ENCODE measurements at places on chromosomes 11 and 22.

- no peak for DNase-seq
Measured at GRCh38 chr11:67355794-67356386, 2.5 kb upstream of the POLD4 start.

DNA sequence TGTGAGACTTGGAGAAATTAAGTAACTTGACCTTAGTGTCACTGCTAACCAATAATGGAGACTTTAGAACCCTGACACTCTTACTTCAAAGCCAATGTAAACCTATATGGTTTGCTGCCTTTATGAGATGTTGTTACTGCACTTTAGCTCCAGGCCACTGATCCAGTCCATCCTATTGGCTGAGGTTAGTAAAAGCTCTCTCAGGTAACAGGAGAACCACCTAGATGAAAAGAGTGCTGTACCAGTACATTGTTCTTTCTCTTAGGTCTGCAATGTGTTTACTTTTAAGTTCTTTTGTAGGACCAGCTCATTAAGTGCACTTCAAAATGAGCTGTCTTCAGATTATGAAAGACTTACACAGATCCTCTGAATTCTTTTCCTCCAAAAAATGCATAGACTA lies 994.0 kb upstream of the FAT3 start:
- DNase-seq = no peak

DNA sequence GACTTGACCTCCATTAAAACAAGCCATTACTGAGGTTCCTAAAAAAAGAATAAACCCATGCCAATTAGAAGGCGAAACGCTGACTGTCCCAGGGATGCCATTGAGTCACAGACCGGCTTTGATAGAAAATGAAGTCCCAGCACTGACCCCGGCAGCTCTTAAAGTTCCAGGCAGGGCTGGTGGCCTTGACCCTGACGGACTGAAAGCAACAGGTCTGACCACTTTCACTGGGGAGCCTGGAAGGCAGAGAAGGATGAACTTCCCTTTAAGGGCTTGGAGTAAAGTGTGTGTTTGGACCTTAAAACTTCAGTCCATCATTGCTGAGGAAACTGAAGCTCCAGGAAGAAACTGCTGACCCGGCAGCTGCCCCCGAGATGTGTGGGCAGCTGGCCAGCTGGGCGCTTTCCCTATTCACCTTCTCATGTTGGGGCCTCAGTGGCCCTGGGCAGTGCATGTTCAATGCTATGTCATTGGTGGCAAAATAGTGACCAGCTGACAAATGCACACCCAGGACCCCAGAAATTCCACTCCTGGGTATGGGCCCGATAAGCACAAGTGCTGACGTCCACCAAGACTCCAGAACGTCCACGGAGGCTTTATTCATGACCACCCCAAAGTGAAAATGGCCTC lies 18.9 kb upstream of the EFCAB6 start:
- no peak for DNase-seq

- DNase-seq = no peak
Measured at GRCh38 chr11:68959465-68960293, 21.1 kb downstream of the MRGPRD start.

- no peak for DNase-seq
Measured at GRCh38 chr11:123187248-123187647, 7.8 kb downstream of the CLMP start.

DNA sequence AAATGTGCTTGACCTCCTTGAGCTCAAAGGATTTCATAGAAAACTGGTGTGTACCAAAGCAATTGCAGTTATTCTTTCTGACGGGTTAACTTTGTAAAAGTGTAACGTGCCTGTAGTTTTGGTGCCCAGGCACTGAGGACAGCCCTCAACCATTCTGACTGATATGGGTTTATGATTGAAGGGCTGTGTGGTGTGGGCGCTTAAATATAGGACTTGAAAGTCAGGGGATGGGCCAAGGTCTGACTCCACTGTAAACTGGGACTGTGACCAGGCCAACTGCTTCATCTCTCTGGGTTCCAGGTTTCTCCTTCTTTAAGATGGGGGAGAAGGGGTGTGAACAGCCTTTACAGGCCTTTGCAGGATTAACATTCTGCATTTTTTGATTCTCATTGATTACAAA lies 191.1 kb upstream of the ARHGAP20 start:
- no peak for DNase-seq

- DNase-seq = peak; percentile 4
Measured at GRCh38 chr22:50190941-50191741, 5.4 kb downstream of the TRABD start.

GRCh38 chr22:37229805-37230672 lies 14.0 kb downstream of the RAC2 start:
- DNase-seq = peak; percentile 80

DNA sequence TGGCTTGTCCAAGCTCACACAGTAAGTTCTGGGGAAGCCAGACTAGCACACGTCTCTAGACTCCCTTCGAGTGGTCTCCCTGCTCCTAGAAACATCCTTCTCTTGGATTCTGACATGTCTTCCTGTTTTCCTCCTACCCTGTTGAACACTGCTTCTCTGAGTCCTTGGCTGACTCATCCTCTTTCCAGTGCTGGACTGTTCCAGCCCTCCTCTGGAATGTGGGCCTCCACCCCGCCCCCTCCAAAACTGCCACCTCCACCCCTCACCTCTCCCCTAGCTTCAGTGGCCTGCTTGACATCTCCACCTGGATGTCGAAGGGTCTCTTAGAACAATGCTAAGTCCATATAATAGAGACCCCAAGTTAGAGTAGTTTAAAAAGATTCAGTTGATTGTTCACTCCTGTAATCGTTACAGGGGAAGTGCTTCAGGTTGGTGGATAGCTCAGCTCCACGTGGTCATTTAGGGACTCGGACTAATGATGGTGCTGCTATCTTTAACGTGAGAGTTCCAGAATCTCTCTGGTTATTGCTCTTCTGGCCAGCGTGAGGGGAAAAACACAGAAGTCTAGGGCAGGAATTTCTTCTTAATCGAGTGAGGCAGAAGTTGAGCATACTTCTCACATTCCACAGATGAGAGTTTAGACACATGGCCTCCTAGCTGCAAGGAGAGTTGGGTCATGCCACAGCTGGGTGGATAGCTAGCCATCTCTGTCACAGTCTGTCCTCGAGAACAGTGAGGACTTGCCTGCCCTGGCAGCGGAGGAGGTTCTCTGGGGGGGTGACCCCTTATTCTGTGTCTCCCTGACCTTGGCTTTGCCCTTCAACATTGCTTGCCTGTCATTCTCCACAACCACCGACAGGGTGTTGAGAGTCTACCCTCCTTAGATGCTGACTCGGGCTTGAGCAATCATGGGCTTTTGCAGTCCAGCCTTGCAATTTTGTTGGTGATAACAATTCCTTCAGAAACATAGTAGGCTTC lies 4.7 kb upstream of the C11orf96 start:
- peak; percentile 31 for DNase-seq

DNA sequence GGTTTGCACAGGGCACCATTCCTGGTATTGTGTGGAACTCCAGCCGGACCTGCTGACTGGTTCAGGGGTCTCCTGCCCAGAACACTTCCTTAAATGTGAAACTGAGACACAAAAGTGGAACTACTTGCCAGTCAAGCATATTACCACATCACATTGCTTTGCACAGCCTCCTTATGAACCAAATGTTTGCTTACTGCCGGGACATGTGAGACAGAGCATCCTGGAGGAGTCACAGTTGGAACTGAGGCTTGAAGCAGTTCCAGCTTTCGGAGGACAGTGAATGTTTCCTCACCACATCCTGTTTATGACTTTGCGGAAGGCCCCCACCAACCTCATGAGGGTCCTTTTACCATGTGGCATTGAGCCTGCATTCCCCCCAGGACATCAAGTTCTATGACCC lies 105.8 kb upstream of the ARHGAP42 start:
- DNase-seq = no peak

- no peak for DNase-seq
Measured at GRCh38 chr11:102793677-102794290, 4.2 kb downstream of the MMP1 start.

- DNase-seq = no peak
Measured at GRCh38 chr22:28231441-28231840, 312.4 kb upstream of the PITPNB start.

- DNase-seq = no peak
Measured at GRCh38 chr11:62688491-62688890, 839 bp downstream of the LRRN4CL start.

- no peak for DNase-seq
Measured at GRCh38 chr11:66881451-66881835, 24.6 kb downstream of the LRFN4 start.

DNA sequence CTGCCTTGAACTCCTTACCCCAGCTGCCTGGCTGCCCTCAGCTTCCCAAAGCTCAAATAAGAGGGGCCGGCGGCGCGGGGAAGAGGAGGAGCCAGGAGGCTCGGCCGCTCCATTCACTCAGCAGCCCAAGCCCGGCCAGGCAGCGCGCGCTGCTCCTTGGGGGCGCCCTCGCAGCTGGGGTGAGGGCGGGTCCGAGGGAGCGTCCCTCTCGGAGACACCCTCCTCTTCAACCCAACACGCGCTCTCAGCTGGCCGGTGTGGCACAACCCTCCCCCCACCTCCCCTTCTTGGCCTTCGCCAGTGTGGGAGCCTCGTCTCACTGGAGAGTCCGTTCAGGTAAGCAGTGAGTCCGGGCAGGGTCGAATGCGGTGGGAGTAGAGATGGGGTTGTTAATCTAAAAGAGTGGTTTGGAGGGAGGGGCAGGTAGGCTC lies at the start of gene WT1:
Gene WT1 (minus strand): TSS at position 29 of the 431 bp plus-strand sequence.
- DNase-seq = peak; percentile 38

DNA sequence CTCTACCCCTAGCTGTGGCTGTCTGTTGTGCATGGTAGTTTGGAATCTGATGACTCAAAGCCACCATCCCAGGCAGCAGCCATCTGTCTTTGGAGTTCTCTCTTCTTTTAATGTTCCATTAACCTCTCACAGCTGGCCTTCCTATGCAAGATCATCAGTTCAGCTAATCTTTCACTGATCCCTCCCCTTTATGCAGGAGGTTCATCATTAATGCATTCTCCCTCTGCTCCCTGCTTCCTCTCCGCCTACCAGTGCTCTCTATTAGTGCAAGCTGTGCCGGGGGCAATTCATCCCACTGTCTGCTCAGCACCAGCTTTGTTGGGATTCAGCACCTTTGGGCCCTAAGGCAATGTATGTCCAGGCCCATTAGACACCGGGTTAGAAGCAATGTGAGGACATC lies 413.0 kb upstream of the LRRC4C start:
- DNase-seq = no peak

GRCh38 chr22:18057568-18058209 lies 20.1 kb upstream of the PEX26 start:
- DNase-seq = peak; percentile 87

- DNase-seq = no peak
Measured at GRCh38 chr11:23933721-23934120, 563.1 kb upstream of the LUZP2 start.

DNA sequence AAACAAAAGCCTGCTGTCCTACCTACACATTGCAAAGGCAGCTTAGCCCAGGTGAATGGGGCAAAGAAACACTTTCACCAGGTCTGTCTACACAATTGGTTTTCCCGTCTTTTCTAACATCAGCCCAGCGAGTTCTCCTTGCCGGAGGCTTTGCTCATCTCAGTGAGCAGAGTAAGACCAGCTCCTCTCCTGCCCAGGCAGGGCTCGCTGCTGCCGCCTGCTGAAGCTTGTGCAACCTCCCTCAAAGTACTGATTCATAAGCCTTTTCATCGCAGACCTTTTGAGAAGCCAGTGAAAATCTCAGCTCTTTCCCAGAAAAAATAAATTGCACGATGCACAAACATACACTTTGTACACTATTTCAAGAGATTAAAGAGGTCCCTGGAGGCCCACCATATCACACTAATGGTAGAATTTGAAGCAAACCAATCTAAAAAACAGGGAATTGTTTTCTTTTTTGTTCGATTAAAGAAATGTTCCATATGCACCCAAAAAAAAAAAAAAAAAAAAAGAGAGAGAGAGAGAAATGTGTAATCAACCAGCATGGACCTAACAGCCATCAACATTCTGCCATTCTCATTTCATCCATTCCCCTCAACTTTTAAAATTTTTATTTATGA lies 328.1 kb upstream of the MPPED2 start:
- DNase-seq = no peak

GRCh38 chr11:101254037-101254436 lies 124.4 kb upstream of the PGR start:
- DNase-seq = no peak

DNA sequence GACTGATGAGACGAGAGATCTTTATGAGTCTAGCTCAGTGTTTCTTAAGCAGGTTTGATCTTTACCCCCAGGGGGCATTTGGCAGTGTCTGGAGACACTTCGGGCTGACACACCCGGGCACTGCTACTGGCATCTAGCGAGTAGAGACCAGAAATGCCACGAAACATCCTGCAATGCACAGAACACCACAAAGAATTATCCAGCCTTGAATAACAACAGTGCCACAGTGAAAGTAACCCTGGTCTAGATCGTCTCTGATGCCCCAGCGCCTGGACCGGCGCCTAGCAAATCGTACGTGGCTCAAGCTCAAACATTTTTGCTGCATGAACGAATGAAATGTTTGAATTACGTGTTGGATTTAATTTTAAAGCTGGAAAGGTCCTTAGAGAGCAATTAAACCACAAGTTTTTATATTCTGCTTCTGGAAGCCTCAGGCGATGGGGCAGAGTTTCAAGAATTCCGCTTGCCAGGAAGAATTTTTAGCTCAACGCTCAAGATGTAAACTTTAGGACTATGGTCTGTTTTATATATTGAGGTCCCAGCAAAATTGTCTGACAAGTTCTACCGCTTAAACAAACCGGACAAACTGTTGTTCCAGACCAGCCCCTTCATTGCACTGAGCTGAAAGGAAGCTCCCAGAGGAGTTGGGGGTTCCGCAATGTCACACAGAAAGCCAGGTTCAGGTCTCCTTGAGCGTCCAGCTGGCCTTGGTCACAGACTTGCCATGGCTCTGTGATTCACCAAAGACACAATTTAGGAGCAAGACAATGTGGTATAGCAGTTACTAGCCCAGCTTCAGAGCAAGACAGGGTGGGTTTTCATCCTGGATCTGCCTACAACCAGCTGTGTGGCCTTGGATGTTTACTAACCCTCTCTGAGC lies 44.2 kb upstream of the SMTN start:
- peak; percentile 7 for DNase-seq

- no peak for DNase-seq
Measured at GRCh38 chr11:326592-326841, 5.9 kb upstream of the IFITM3 start.

- DNase-seq = no peak
Measured at GRCh38 chr11:90124371-90124770, 10.1 kb upstream of the NAALAD2 start.

GRCh38 chr11:86736291-86737143 lies 63.8 kb upstream of the PRSS23 start:
- DNase-seq = no peak

GRCh38 chr11:26839911-26840698 lies 118.2 kb upstream of the SLC5A12 start:
- DNase-seq = no peak

GRCh38 chr22:46933040-46933930 lies 170.8 kb downstream of the TBC1D22A start:
- no peak for DNase-seq

GRCh38 chr11:29395555-29396072 lies 621.2 kb downstream of the KCNA4 start:
- DNase-seq = no peak
